PC-3 (cell line): ENCODE measurements at places on chromosomes 2 and 18. TPM values are rescaled to one million over a fixed set of nuclear protein-coding genes. Genes with fewer than 3 reads are reported as not detected.

Gene CHST10
- 13.4 and 17.8 TPM in 2 replicates for total RNA-seq

Gene CSRNP3
- 2.2 and 8.3 TPM in 2 replicates for total RNA-seq

Gene AMER3
- total RNA-seq: not detected in 2 replicates

Gene COL6A3
- total RNA-seq: 45.0 and 53.4 TPM in 2 replicates

Gene IL36B
- total RNA-seq: not detected in 2 replicates

Gene GLI2
- 4.0 and 30.3 TPM in 2 replicates for total RNA-seq

Gene ABCG8
- total RNA-seq: not detected in 2 replicates

Gene TUBA3E
- total RNA-seq: not detected in 2 replicates

Gene HJURP
- total RNA-seq: 31.7 and 37.0 TPM in 2 replicates

Gene FBLN7
- total RNA-seq: 0.75 and 2.2 TPM in 2 replicates

Gene TCF23
- total RNA-seq: not detected in 2 replicates

Gene WDR43
- total RNA-seq: 89.4 and 134 TPM in 2 replicates

Gene RAX
- not detected in 2 replicates for total RNA-seq

Gene APOB
- not detected in 2 replicates for total RNA-seq

Gene NEB
- under 0.01 and 0.11 TPM in 2 replicates for total RNA-seq

Gene PHOSPHO2
- 5.0 and 5.9 TPM in 2 replicates for total RNA-seq

Gene NR4A2
- 12.0 and 13.8 TPM in 2 replicates for total RNA-seq

- H3K4me1 ChIP-seq: no peaks in the 10 kb centered on the region
- no peak for DNase-seq
- no peaks in the 10 kb centered on the region for H3K36me3 ChIP-seq
- peaks cover 35% of the 10 kb centered on the region for H3K27me3 ChIP-seq
- no peak overlapping the region for H3K4me3 ChIP-seq
- no peak overlapping the region for H3K27ac ChIP-seq
Measured at GRCh38 chr2:128550389-128550788, 231.7 kb upstream of the HS6ST1 start.

DNA sequence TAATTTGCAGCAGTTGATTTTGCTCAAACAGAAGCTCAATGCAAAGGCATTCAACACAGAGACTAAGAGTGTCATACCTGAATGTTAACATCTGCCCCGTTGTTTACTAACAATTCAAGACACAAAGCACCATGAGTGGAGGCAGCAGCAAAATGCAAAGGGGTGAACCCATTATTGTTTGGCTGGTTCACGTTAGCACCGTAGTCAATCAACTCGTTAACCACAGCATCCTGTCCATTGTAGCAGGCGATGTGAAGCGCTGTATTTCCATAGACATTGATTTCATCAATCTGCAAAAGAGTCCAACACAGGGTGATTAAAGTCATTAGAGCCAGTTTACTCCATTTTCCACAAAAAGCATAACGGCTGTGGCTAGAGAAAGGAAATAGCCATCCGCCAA lies 189.3 kb downstream of the ANKRD44 start:
- no peak overlapping the region for H3K4me3 ChIP-seq
- no peak overlapping the region for H3K27ac ChIP-seq
- no peak for DNase-seq
- no peaks in the 10 kb centered on the region for H3K4me1 ChIP-seq
- H3K36me3 ChIP-seq: no peaks in the 10 kb centered on the region

- H3K27me3 ChIP-seq: no peaks in the 10 kb centered on the region
- H3K27ac ChIP-seq: no peak overlapping the region
- H3K4me3 ChIP-seq: no peak overlapping the region
- no peak for DNase-seq
Measured at GRCh38 chr18:34248727-34249126, 24.0 kb upstream of the NOL4 start.

- no peak overlapping the region for H3K4me3 ChIP-seq
- H3K36me3 ChIP-seq: no peaks in the 10 kb centered on the region
- H3K27me3 ChIP-seq: no peaks in the 10 kb centered on the region
Measured at GRCh38 chr2:105238664-105239240, 2.8 kb upstream of the GPR45 start.

DNA sequence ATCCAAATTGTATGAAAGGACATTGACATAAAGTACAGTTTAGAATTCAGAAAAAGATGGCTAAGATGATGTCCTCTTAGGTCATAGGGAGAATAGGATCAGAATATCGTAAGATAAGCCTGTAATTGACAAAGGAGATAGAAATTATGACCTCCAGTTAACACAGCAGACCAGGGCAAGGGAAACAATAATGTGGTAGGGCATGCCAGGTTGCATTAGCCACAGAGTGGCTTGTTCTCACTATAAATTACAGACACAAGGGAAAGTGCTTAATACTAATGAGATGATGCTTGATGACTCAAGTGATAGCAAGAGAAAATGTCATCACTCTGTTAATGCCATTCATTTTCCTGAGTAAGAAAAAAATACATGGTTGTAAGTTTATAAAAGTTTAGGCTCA lies 48.9 kb upstream of the LRP1B start:
- no peaks in the 10 kb centered on the region for H3K36me3 ChIP-seq
- no peaks in the 10 kb centered on the region for H3K27me3 ChIP-seq

DNA sequence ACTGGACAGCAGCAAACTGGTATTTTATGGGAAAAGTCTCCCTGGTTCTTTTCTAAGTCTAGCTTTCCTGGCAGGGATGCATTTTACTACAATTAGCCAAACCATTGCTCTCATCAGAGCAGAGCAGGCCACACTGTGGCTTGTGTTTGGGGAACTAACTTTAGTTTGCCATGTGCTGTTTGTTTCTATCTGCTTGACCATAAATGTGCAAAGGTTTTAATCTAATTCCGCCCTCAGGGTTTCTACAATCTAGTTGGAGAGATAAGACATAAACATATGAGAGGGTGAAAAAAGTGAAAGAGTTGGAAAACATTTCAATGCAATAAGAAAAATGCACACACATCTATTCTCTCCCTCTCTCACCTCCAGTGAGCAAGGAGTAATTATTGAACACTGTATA lies 86.9 kb upstream of the MAPK4 start:
- H3K27ac ChIP-seq: no peak overlapping the region
- DNase-seq: no peak
- H3K36me3 ChIP-seq: no peaks in the 10 kb centered on the region
- H3K4me3 ChIP-seq: no peak overlapping the region

GRCh38 chr2:44137872-44138551 lies 30.7 kb upstream of the PPM1B start:
- no peaks in the 10 kb centered on the region for H3K36me3 ChIP-seq
- H3K27ac ChIP-seq: no peak overlapping the region
- DNase-seq: no peak
- no peaks in the 10 kb centered on the region for H3K27me3 ChIP-seq
- peaks cover 11% of the 10 kb centered on the region for H3K4me1 ChIP-seq

- peak overlapping the region; percentile 80 for H3K27ac ChIP-seq
- peaks cover 28% of the 10 kb centered on the region for H3K4me1 ChIP-seq
- H3K36me3 ChIP-seq: no peaks in the 10 kb centered on the region
- no peak overlapping the region for H3K4me3 ChIP-seq
- H3K27me3 ChIP-seq: no peaks in the 10 kb centered on the region
Measured at GRCh38 chr2:33210626-33211025, 263.9 kb downstream of the LTBP1 start.

DNA sequence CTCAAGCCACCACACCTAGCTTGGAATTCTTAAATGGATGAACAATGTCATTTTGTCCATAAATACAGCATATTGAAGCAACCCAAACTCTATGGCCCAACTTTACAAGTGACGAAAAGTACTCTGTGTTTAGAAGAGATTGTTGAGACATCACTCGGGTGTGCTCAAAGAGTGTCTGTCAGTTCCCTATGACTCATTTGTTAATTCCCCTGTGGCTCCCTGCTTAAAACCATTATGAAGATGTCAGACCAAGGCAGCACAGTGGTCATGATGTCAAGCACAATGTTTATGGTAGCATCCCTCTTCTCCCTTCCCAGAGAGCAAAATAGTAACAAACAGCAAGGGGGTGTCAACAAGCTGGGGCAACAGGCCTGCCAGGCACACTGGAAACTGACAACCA lies 3.0 kb downstream of the LYG1 start:
- H3K27me3 ChIP-seq: no peaks in the 10 kb centered on the region
- no peaks in the 10 kb centered on the region for H3K36me3 ChIP-seq
- no peak overlapping the region for H3K4me3 ChIP-seq
- H3K27ac ChIP-seq: no peak overlapping the region
- no peak for DNase-seq
- H3K4me1 ChIP-seq: no peaks in the 10 kb centered on the region

- no peaks in the 10 kb centered on the region for H3K4me1 ChIP-seq
- no peaks in the 10 kb centered on the region for H3K27me3 ChIP-seq
- H3K27ac ChIP-seq: no peak overlapping the region
- no peaks in the 10 kb centered on the region for H3K36me3 ChIP-seq
- no peak overlapping the region for H3K4me3 ChIP-seq
Measured at GRCh38 chr18:69774831-69775230, 172.8 kb downstream of the CD226 start.

DNA sequence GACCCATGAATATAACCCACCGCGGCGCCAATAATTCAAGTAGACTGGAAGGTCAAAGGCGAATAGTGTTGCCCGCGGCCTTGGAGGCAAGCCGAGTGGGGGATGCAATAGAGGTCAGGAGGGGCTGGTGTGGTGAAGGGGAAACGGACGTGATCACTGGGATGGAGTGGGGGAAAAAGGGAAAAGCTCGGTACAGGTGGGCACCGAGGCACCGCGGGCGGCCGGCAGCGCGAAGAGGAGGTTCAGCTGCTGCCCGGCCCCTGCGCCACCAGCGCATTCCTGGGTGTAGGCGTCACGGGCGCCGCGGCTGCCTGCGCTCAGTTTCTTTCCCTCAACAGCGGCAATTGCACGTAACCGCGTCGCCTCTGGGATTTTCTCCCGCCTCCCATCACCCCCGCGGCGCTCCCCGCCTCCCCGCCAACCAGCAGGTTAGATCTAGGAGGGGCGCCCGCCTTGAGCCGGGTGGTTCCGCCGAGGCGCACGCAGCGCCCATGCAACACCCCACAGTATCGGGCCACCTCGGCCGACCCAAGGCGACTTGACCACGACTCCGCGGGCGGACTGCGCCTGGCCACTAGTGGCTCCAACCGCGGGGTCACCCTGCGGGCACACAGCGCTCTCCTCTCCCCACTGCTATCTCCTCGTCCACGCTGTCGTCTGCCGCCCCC lies 1.5 kb downstream of the RND3 start:
- H3K27ac ChIP-seq: peak overlapping the region; percentile 98
- peaks cover 48% of the 10 kb centered on the region for H3K36me3 ChIP-seq
- peaks cover 42% of the 10 kb centered on the region for H3K4me1 ChIP-seq
- no peaks in the 10 kb centered on the region for H3K27me3 ChIP-seq
- H3K4me3 ChIP-seq: peak overlapping the region; percentile 90

DNA sequence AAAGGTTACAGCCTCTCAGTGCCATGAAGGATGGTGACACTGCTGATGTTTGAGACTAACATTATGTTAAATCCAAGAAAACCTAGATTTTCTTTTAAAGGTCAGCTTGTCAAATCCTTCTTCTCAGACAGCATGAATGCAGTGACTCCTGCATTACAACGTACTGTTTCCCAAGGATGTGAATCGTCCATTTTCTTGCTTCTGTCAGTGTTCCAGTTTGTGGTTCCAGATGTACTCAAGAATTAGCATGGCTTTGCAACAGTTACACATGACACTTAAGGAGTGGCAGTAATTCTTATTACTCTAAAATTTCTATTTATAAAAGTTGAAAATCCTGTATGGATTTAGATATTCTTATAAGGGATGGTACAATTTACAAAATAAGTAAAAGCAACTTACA lies 1.5 kb upstream of the TTC39C start:
- no peaks in the 10 kb centered on the region for H3K36me3 ChIP-seq
- H3K4me3 ChIP-seq: no peak overlapping the region
- no peak for DNase-seq
- H3K4me1 ChIP-seq: peaks cover 14% of the 10 kb centered on the region
- H3K27me3 ChIP-seq: no peaks in the 10 kb centered on the region

GRCh38 chr2:219624565-219624964 lies 2.9 kb upstream of the SLC4A3 start:
- no peak for DNase-seq
- no peak overlapping the region for H3K27ac ChIP-seq
- H3K27me3 ChIP-seq: no peaks in the 10 kb centered on the region
- no peaks in the 10 kb centered on the region for H3K36me3 ChIP-seq
- peaks cover 5% of the 10 kb centered on the region; the same call in 1 of the 2 replicates for H3K4me1 ChIP-seq

GRCh38 chr2:10570076-10570475 lies 119.7 kb downstream of the NOL10 start:
- no peak for DNase-seq
- no peak overlapping the region for H3K4me3 ChIP-seq
- no peaks in the 10 kb centered on the region for H3K27me3 ChIP-seq
- H3K27ac ChIP-seq: no peak overlapping the region
- H3K4me1 ChIP-seq: peaks cover 6% of the 10 kb centered on the region

DNA sequence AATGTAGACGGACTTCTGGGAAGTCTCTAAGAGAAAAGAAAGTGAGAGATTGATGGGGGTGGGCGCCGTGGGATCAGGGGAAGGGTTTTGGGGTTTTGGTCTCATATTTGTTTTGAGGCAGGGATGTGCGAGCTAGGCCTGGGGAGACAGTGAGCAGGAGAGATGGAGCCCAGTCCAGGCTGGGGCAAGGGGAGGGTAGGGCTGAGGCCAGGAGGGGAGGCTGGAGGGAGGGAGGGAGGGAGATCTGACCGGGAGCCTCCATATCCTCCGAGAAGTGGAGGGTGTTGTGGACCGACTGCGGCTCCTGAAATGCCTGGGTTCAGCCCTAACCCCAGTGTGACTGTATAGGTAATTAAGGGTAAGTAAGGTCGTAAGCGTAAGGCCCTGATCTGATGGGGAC lies 72.8 kb upstream of the ODC1 start:
- no peaks in the 10 kb centered on the region for H3K36me3 ChIP-seq
- no peaks in the 10 kb centered on the region for H3K27me3 ChIP-seq
- no peak overlapping the region for H3K4me3 ChIP-seq
- DNase-seq: no peak
- no peak overlapping the region for H3K27ac ChIP-seq

DNA sequence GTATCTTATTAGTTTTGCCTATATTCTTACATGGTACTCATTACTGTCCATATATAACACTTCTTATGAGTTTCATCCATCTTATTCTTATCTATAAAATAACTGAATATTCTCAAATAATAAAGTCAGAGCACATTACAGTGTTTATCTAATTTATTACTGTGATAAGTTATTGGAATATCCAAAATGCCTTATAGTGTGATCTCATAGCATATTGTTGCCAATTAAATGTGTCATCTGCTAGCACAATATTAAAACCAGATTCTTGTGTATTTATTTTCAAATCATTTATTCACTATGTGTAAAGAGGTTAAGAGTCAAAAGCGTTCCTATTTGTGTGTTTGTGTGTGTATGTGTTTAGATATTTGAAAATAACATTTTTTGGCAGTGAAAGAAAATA lies 151.9 kb downstream of the WDR7 start:
- H3K27me3 ChIP-seq: no peaks in the 10 kb centered on the region
- no peak overlapping the region for H3K27ac ChIP-seq
- no peak for DNase-seq
- no peaks in the 10 kb centered on the region for H3K36me3 ChIP-seq
- peaks cover 15% of the 10 kb centered on the region for H3K4me1 ChIP-seq

- H3K4me3 ChIP-seq: no peak overlapping the region
- H3K27me3 ChIP-seq: no peaks in the 10 kb centered on the region
- peaks cover 11% of the 10 kb centered on the region; the same call in 1 of the 2 replicates for H3K4me1 ChIP-seq
- H3K36me3 ChIP-seq: no peaks in the 10 kb centered on the region
- no peak overlapping the region for H3K27ac ChIP-seq
Measured at GRCh38 chr2:180905002-180905401, 75.4 kb upstream of the UBE2E3 start.

GRCh38 chr18:34773378-34773777 lies 63.3 kb downstream of the DTNA start:
- peak overlapping the region; percentile 20 for H3K27ac ChIP-seq
- H3K4me1 ChIP-seq: peaks cover 19% of the 10 kb centered on the region; the same call in 1 of the 2 replicates
- no peak overlapping the region for H3K4me3 ChIP-seq

GRCh38 chr2:113129519-113130078 lies 2.2 kb downstream of the IL1RN start:
- no peak overlapping the region for H3K27ac ChIP-seq
- H3K27me3 ChIP-seq: no peaks in the 10 kb centered on the region
- no peak overlapping the region for H3K4me3 ChIP-seq
- peaks cover 23% of the 10 kb centered on the region for H3K4me1 ChIP-seq

- H3K27ac ChIP-seq: peak overlapping the region; percentile 2; the same call in 1 of the 2 replicates
- peak; percentile 35 for DNase-seq
- no peaks in the 10 kb centered on the region for H3K36me3 ChIP-seq
- peaks cover 36% of the 10 kb centered on the region for H3K4me1 ChIP-seq
- H3K4me3 ChIP-seq: peak overlapping the region; percentile 98
Measured at GRCh38 chr2:168244318-168244717, 3.1 kb downstream of the STK39 start.
